ENCODE measurements at places on chromosomes 2 and 18.

DNA sequence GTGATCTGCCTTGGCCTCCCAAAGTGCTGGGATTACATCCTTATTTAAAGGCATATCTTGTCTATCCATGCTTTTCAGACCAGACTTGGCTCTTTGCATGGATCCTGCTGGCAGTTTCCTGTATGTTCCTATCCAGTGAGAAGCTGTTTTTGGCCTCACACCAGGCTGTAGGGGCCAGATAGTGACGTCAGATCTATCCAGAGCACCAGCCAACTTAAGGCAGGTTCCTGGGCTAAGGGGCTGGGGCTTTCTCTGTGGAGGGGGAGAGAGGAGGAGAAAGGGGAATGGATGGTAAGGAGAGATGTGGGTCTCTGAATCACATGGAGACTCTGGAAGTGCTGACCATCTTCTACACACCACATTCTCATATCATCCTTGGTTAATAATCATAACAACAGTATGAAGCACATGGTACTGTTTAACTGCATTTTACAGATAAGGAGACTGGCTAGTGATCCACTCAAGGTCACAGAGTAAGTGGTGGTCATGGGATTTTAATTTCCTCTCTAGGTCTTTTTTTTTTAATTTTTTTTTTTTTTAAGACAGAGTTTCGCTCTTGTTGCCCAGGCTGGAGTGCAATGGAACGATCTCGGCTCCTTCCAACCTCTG lies 2.0 kb upstream of the FAM117B start:
- DNase-seq: no peak

DNA sequence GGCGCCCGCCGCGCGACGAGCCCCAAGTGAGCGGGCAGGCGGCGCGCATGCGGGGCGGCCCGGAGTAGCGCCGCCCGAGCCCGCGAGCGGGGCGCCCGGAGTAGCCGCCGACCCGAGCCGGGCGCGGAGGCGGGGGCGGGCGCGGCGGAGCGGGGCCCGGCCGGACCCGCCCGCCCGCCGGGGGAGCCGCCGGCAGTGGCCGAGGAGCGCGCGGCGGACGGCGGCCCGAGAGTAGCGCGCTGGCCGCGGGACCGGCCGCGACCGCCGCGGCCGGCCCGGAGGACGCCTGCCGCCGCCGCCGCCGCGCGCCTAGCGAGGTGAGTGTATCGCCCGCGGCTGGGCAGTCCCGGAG lies at the start of gene GALNT1:
Gene GALNT1 (plus strand): TSS at position 195 of the 352 bp plus-strand sequence. CDS start 72,923 bp downstream, outside the sequence.
- DNase-seq: no peak

DNA sequence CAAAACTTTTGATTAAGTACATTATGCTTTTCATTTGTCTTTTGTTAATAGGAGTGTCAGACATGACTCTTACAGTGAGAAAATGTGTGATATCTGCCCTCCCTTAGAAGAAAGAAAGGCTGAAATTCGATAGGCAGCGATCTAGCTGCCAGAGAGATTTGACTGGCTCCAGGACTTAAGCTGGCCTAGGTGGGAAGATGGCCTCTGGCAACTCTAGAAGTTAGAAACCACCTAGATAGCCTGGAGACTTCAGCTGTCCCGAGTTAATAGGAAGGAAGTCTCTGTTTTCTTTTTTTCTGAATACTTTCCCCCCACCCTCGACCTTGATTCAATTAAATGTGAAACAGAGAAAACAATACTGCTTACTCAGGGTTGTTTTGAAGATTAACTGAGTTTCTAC lies 1194.7 kb upstream of the CRIM1 start:
- no peak for DNase-seq

GRCh38 chr2:190415251-190415650 lies 7.1 kb downstream of the MFSD6 start:
- DNase-seq: no peak

DNA sequence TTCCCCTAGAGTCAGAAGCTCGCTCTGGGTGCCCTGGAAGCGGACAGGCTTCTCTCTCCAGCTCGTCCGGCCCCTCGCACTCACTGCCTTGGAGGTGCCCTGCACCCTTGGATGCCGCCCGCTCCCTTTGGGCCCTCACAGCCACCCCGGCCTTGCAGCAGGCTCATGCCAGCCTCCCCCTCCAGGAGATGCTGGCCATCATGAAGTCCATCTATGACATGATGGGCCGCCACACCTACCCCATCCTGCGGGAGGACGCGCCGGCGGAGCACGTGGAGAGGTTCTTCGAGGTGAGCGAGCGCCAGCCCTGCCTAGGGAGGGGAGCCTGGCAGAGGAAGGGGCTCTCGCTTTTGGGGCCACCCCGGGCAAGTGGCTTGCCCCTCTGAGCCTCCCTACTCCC lies 20.3 kb upstream of the FAHD2A start:
- DNase-seq: peak; percentile 29

GRCh38 chr2:152715854-152716428 lies 1.3 kb downstream of the PRPF40A start:
- no peak for DNase-seq

DNA sequence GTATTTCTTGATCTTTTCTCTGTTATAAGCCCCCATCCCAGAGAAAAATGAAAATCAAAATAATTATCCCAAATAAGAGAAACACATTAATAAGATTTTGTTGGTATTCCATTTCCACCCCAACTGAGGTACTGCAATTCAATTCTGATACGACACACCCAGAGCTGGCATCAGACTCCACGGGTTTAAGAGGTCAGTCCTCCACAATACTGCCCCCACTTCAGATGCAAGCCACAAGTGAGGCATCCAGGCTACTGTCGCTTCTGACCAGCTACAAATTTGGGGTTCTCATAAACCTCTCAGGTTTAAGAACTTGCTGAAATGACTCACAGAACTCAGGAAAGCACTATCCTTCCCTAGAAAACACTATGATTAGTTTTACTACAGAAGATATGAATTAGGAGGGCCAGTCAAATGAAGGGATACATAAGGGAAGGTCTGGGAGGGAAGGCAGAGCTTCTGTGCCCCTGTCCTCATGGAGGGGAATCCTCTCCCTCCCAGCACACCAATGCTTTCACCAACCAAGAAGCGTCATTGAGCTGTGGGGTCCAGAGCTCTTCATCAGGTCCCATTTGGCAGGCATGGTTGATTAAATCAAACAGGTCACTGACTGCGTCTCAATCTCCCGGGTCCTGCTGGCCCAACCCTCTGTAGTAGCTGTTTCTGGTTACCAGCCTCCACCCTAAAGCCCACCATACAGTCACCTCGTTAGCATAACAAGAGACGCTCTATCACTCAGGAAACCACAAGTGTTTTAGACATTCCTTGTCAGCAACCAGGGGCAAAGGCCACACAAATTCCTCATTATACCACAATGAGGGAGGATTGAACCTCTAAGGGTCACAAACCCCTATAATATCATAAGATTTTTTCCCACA lies 46.2 kb downstream of the IWS1 start:
- DNase-seq: no peak

GRCh38 chr18:57543560-57543959 lies 42.9 kb downstream of the FECH start:
- DNase-seq: no peak

- no peak for DNase-seq
These were observed 62.8 kb downstream of the DCC start for GRCh38 chr18:52402814-52403213.

DNA sequence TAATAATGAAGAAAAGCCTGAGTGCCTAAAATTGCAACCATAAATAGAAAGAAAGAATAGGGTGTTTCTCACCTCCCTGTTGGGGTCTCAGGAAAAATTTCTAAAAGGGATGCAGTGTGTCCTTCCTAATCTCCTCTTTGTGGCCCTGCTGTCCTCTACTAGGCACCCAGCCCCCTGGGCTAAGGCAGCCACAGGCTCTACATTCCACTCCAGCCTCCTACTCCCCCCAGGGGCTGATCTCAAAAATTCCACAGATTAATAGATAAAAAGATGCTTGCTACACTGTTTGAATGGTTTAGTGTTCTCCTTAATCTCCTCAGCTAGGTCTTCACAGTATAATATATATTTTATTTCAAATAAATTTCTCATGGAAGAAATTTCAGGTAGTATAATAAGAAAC lies 17.6 kb downstream of the SATB2 start:
- no peak for DNase-seq

DNA sequence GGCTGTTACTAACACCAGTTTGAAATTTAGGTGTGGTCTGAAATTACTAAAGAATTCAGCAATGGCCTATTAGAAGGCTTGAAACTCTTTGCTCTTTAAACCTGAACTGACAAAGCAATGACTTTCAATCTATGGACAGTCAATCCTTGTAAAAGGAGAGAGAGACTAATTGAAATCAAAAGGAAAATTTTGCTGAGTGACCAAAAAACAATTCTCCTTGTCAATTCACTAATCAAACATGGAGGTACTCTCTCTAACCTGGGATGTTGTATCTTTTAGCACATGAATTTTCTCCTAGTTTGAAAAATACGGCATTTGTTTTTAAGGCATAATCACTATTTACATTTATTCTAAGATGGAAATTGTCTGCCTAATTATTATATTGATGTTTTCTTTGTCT lies 49.6 kb upstream of the ATIC start:
- DNase-seq: no peak

DNA sequence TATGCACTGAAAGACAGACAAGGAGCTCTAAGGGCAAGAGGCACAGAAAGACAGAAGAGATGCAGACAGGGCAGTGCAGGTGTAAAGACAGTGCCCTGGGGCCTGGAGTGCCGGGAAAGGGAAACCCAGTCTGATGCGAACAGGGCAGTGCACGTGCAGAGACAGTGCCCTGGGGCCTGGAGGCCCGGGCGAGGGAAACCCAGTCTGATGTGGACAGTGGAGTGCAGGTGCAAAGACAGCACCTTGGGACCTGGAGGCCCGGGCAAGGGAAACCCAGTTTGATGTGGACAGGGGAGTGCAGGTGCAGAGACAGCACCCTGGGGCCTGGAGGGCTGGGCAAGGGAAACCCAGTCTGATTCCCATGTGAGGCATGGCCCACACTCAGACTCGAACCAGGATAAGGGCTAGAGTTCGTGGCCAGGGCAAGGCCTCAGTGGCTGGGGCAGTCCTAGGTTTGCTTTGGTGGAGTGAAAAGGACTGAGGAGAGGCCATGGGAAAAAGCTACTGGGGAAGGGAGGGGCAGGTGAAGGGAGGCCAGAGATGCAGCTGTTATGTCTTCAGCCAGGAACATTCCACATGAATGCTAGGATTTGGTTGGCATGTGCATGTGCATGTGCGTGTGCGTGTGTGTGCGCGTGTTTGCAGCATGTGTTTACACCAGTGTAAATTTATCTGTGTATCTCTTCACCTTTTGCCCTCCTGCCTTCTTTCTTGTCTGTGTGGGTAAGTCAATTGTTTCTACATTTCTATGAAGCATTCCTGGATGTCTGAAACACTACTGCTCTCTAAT lies 39.1 kb upstream of the DNMT3A start:
- peak; percentile 38 for DNase-seq

DNA sequence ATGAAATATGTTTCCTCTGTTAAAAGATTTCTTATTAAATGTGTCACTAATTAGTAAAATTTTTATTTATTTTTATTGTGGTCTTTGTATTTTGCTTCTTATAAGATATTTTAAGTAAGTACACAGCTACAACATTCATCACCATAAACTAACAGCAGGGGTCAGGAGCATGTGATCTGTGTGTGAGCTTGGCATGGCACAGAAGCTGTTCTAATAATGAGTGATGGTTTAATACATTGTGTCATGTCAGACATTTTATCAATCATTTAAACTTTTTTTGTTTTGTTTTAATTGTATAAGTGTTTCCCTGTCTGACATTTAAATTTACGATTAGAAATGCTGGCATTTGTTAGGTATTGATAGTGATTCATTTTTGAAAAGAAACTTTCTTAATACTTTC lies 585.4 kb downstream of the DSC3 start:
- no peak for DNase-seq

GRCh38 chr18:76752400-76752799 lies 70.0 kb upstream of the ZNF236 start:
- no peak for DNase-seq

DNA sequence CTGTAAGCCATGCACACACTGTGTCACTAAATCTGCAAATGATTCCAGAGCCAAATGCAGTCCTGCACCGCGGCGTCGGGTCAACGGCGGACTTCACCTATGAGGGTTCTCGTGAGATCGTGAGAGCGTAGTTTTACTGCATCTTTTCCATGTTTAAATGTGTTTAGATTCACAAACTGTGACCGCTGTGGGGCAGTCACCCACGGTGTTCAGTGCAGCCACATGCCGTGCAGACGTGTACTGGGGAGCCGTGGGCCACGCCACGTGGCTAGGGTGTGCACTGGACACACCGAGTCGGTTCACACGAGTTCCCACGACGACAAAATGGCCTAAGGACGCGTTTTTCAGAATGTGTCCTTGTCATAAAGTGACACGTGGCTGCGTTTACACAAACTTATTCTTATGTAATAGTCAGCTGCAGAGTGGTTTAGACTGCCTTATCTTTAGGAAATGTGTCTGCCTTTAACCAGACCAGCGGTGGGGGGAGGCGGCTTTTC lies 34.1 kb downstream of the NFATC1 start:
- DNase-seq: no peak

DNA sequence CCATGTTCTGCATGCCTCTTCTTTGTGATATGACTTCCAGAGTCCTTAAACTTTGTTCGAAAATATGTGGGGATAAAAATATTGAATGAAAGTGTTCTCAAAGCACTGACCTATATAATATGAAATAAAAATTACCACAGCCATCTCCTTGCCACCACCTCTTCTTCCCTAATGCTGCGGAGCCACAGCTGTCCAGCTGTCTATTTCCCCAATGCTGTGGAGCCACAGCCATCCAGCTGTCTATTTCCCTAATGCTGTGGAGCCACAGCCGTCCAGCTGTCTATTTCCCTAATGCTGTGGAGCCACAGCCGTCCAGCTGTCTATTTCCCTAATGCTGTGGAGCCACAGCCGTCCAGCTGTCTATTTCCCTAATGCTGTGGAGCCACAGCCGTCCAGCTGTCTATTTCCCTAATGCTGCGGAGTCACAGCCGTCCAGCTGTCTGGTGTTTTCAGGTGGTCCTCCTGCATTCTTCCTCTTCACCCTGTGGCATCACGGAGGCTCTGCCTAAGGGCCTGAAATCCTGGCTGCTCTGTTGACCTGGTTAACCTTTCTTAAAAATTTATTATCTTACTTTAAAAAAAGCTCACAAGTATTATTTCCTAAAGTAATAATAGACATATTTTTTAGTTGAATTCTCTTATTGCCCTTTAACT lies 266.1 kb upstream of the MEX3C start:
- DNase-seq: no peak

DNA sequence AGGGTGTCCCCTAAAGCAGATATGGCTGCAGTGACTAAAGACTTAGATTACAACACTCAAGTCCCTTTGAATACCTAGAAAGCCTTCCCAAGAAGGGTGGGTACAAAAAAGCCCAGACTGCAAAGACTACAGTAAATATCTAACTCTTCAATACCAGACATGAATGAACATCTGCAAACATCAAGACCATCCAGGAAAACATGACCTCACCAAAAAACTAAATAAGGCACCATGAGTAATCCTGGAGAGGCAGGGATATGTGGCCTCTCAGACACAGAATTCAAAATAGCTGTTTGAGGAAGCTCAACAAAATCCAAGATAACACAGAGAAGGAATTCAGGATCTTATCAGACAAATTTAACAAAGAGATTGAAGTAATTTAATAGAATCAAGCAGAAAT lies 138.2 kb upstream of the OTOS start:
- no peak for DNase-seq

DNA sequence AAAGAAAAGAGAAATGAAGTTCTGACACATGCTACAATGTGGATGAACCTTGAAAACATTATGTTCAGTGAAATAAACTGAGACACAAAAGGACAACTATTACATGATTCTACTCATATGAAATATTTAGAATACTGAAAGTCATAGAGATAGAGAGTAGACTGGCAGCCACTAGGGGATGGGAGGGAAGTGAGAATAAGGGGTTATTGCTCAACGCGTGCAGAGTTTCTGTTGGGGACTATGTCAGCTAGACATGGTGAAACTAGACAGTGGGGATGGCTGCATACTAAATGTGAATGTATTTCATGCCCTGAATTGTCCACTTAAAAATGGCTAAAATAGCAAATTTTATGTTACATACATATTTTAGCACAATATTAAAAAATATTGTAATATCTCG lies 108.7 kb upstream of the ATL2 start:
- no peak for DNase-seq

All from activated CD8-positive, alpha-beta memory T cell treated with anti-CD3 and anti-CD28 coated beads, Interleukin-2, amount 50 U/mL, for 48 hours (primary cell).